ENCODE measurements at places on chromosomes 2 and 18.

- DNase-seq, result no peak
Measured at GRCh38 chr2:69012310-69013141, 453 bp upstream of the ANTXR1 start.

GRCh38 chr2:105590780-105591660 is 153.7 kb upstream of the NCK2 start:
- DNase-seq, result no peak

DNA sequence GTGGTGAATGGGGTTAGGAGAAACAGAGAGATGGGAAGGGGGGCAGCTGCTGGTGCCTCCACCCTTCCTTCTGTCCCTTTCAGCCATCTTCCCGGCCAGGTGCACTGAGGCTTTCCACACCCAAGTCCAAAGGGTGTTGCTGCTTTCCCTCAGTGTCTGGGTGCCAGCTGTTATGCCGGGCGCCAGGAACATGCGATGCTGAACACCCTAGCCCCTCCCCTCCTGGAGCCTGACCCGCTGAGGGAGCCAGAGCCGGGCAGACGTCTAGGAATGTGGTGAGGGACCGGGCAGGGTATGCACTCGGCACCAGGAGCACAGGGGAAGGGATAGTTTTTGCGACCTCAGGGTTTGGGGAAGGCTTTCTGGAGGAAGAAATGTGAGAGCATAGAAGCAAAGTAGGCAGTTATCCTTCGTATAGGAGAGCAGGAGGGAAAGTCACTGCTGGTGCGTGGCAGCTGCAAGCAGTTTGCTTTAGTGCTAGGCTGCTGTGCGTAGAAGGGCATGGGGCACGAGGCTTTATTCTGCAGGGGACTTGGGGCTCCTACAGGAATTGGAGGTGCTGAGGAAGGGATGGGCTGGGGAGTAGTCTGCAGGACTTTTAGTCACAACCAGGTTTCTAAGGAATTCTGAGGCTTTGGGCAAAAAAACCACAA is 147.7 kb downstream of the TSN start:
- DNase-seq, result no peak

DNA sequence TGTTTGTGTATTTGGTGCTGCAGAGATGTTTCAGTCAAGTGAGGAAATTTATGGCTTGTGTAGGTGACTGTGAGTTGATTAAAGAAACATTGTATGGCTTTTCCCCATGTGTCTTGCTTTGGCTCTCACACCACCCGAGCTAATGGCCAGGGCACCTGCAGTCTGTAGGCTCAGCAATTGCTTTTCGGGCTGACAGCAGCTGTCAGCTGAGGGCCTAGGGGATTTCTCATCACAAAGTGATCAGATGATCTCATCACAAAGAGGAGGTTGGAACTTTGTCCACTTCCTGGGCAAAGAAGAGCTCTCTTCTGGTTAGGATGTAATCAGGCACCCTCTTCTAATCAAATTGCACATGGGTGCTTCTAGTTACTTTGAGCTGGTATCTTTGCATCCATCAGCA is 632.2 kb downstream of the SLC4A3 start:
- no peak for DNase-seq

DNA sequence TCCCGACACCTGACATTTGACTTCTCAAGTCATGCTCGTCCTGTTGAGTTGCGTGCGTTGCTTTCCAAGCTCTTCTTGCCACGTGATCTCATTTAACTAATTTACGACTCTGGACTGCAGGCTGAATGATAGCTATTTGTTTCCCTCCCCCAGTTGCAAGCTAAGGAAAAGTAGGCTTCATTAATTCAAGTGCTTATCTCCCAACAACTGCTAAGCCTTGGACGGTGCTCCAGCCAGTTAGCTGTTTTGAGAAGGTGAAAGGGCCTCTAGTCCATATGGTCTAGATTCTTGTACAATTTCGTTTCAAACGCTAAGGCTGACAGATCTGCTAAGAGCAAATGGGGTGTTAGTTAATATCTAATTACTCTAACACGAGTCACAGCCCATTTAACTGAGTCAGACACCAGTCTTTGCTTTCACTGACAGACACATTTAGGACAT is 21.1 kb downstream of the GPR45 start:
- DNase-seq, result no peak

DNA sequence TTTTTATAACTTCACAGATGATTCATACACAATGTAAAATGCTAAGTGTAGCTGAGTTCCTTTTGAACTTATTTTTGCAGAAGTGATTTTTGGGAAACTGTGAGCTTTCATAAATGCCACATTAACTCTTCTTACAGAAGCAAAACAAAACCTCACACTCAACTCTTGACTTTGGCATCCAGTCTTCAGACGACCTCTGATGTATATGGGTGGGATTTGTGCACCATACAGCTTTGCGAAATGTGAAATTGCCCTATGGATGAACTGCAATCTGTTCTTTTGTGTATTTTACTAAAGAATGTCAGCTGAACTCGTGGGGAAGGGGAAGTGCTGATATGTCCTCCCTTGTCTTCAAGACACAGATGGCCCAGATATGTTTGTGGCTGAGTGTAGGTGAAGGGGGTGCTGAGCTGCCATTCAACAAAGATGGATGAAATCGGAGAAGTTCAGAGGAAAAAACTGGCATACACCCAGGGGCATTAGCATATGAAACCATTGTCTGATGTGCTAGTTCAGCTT is 218.3 kb downstream of the PTGR3 start:
- no peak for DNase-seq

- no peak for DNase-seq
Measured at GRCh38 chr2:43605851-43606250, 10.0 kb upstream of the THADA start.

GRCh38 chr2:110720547-110720946 is 11.8 kb upstream of the ACOXL start:
- no peak for DNase-seq

All from stimulated activated CD8-positive, alpha-beta memory T cell treated with anti-CD3 and anti-CD28 coated beads, Interleukin-4, amount 100 ng/mL, for 1 hour (primary cell).